ENCODE measurements at places on chromosomes 16 and 17. TPM values are rescaled to one million over a fixed set of nuclear protein-coding genes. Genes with fewer than 3 reads are reported as not detected.

MPP2 gene
- 1.8 TPM for total RNA-seq

SMIM22 gene
- total RNA-seq: not detected

MNT gene
- 16.0 TPM for total RNA-seq

PRM2 gene
- total RNA-seq: not detected

CCR7 gene
- 1.3 TPM for total RNA-seq

KRT26 gene
- total RNA-seq: not detected

All from A549 treated with Mapracorat at 1 μM for 4 hours (cell line).